ENCODE measurements at places on chromosomes 5 and 9.

GRCh38 chr5:91052977-91053740 is 330.0 kb downstream of the ARRDC3 start:
- no peak for DNase-seq

- no peak for DNase-seq
These were observed 37.5 kb downstream of the GSN start for GRCh38 chr9:121305269-121305994.

DNA sequence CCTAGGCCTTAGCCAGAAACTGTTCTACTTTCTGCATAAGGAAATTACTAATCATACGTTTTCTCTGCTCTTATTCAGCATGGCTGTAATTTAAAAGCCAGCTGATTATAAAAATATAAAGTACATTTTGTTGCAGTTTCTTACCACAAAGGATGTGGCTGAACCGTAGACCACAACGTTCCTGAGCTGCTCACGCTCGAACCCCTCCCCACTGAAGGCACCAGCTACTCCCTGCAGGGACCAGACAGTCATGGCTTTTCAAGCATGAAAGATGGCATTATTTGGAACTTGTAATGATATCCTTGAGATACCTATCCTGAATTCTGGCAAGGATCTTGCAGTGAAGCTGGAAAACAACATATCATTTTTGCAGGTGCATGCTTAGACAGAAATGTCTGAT is 91.8 kb upstream of the DMRT1 start:
- no peak for DNase-seq

DNA sequence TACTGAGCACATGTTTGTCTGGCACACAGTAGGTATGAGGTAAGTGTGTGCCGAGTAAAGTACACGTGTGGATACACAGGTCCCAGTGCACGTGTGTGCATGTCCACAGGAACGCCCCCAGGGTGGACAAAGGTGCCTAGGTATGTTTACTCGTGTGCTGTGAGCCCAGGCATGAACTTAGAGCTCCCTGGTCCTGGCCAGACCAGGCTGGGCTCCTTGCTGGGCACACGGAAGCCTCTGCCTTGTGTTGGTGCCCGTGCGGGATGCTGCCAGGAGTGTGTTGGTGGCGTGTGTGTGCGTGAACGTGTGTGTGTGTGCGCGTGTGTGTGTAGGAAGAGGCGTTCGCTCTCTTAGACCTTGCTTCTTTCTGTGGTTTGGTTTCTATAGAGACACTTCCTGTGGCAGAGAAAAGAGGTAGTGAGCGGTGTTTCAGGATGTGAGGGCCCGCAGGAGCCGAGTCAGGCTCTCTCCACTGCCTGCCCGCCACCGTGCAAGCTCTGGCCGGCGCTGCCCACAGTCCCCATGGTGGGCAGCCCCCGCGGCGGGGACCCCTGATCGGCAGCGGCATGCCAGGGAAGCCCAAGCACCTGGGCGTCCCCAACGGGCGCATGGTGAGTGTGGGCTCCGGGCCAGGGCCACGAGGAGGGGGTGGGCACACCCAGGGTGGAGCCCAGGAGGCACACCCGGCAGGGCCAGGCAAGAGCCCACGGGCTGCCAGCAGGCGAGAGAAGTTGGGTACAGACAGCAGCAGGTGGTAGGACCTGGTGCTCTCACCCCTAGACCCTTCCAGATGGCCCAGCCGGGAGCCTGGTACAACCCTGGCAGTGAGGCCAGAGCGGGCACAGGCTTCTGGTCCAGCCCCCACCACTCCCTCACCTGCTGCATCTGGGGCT is at the start of gene RGS14:
TSS of gene RGS14 (plus strand) at position 466 of the 893 bp plus-strand sequence. CDS start at position 567, 101 bp downstream.
- DNase-seq: no peak

GRCh38 chr5:39072925-39073766 is 1.1 kb downstream of the RICTOR start:
- peak; percentile 27 for DNase-seq

DNA sequence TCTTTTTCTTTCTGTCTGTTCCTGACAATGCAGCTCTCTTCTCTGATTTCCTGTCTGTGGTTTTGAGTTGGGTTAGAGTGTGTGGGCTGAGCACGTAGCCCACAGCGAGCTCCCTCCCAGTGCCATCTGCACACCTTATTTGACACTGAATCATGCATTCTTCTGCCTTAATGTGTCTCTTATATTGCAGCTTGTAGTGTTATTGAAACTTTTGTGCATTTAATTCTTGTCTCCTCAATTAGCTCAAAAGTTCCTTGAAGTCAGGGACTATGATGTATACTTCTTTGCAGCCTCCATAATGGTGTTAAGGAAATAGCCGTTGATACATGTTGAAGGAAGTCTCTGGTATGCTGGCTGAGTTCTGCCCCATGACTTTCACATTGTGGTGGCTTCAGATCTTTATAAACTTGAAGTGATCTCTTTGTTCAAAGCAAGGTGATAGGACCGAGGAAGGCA is 576.2 kb upstream of the CLINT1 start:
- DNase-seq: no peak

- no peak for DNase-seq
These were observed 13.1 kb downstream of the RPS23 start for GRCh38 chr5:82265047-82265446.

- DNase-seq: no peak
These were observed 119.2 kb upstream of the ICE1 start for GRCh38 chr5:5303242-5303641.
